Fibroblast of the conjunctiva (primary cell): ENCODE measurements at places on chromosomes 7 and 10.

DNA sequence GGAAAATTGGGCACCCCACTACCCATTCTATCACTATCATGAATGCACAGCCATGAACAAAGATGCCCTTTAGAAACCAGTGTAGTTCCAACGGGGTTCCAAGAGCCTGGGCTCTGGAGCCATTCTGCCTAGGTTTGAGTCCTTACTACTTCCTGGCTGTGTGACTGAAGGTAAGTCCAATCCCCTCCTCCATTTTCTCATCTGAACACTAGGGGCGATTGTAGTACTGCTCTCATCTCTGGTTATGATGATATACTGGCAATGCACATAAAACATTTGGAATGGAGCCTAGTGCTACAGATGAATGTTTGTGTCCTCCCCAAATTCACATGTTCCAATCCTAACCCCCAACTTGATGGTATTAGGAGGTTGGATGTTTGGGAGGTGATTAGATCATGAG, 28.1 kb upstream of the CDH23 start:
- DNase-seq: no peak

DNA sequence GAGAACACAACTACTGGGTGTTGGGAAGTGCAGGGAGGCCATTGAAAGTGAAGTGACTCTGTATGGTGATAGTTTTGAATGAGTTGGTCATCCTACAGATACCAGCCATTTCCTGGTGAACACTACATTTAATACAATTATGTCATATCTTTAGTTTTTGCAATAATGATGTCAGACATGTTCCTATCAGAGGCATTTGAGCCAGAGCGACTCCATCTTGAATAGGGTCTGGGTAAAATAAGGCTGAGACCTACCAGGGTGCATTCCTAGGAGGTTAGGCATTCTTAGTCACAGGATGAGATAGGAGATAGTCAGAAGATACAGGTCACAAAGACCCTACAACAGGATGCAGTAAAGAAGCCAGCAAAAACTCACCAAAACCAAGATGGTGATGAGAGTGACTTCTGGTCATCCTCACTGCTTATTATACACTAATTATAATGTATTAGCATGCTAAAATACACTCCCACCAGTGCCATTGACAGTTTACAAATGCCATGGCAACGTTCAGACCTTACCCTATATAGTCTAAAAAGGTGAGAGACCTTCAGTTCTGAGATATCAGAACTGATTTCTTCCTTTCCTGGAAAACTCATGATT, 28.2 kb downstream of the ADK start:
- DNase-seq: no peak

DNA sequence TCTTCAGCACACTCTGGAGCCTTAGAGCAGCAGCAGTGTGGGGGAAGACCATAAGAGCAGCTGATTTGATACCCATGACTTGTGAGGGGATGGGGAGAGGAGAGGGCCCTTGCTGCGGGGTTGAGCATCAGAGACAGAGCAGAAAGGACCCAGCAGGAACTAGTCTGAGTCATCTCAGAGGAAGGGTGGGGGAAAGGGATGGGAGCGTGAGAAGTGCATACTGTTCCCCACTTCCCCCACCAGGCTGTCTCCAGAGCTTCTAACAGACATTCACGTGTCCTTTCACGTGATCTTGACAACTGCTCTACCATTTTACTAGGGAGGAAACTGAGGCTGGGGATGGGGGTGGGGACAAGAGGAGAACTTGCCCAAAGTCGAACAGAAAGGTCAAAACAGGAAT, 38.7 kb downstream of the FAM241B start:
- DNase-seq: no peak

DNA sequence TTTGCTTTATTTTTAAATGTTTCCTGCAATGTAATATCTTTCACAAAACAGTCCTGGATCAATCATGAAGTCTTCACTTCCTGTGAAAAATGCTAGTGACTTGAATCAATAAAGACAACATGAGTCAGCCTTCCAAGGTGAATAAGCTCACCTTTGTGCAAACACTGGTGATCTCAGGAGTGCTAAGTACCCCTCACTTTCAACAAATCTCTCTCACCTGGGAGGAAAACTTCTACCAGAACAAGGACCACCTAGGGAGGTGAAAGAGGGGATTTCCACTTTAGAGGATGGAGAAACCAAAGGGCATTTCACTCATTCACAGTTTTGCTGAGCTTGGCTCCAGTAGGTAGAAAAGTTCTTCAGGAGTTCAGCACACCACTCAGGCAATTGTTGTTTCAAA, 64.8 kb downstream of the CALD1 start:
- DNase-seq: no peak

DNA sequence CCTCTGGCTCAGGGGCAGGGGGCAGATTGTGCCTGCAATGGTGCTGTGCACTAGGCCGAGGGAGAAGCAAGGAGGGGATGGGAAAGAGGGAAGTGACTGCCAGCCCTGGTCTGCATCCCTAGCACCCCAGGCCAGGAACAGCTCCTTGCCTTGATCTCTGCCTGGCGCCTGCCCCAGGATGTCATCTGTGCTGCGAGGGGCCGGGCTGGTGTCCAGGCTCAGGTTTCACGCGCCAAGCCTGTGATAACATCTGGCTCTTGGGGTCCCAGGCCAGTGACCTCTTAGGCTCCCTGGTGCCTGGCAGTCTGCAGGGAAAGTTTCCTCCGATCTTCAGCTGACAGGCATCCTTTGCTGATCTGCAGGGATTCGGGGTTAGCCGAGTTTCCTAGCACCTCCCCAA, 193.5 kb upstream of the GPR26 start:
- no peak for DNase-seq

- no peak for DNase-seq
Measured at GRCh38 chr10:126468876-126469643, 80.8 kb upstream of the ADAM12 start.

- DNase-seq: no peak
Measured at GRCh38 chr7:112122798-112123197, 83.4 kb downstream of the DOCK4 start.

- DNase-seq: no peak
Measured at GRCh38 chr7:33610918-33611317, 294.4 kb upstream of the BMPER start.

DNA sequence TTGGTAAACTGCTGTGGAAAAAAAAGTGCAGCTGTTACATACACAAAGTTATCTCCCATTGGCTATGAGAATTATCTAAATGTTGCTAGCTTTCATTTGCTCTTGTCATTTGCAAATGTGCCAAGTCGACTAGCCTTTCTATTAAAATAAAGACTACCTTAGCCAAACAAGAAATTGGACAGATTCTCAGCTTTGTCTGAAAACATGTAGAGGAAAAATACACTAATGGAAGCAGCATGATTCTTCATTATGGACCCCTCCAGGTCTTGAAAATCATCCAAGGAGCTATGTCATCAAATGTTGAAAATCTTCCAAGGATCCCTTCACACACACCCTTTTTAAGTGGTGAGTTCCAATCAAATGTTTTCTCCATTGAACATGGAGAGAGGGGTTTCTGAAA, 237.7 kb downstream of the ETV1 start:
- no peak for DNase-seq

- no peak for DNase-seq
Measured at GRCh38 chr7:35723011-35723410, 28.1 kb upstream of the HERPUD2 start.

GRCh38 chr10:21030091-21030490, 133.0 kb upstream of the NEBL start:
- DNase-seq: no peak

GRCh38 chr7:153454306-153454705, 597.9 kb upstream of the DPP6 start:
- no peak for DNase-seq

GRCh38 chr7:23938937-23939552, 229.0 kb downstream of the STK31 start:
- no peak for DNase-seq

GRCh38 chr10:83372646-83373045, 766.7 kb upstream of the GHITM start:
- DNase-seq: no peak
